ENCODE measurements at places on chromosomes 1 and 21.

- DNase-seq: no peak
These were observed 4.4 kb upstream of the MATN1 start for GRCh38 chr1:30727824-30728223.

DNA sequence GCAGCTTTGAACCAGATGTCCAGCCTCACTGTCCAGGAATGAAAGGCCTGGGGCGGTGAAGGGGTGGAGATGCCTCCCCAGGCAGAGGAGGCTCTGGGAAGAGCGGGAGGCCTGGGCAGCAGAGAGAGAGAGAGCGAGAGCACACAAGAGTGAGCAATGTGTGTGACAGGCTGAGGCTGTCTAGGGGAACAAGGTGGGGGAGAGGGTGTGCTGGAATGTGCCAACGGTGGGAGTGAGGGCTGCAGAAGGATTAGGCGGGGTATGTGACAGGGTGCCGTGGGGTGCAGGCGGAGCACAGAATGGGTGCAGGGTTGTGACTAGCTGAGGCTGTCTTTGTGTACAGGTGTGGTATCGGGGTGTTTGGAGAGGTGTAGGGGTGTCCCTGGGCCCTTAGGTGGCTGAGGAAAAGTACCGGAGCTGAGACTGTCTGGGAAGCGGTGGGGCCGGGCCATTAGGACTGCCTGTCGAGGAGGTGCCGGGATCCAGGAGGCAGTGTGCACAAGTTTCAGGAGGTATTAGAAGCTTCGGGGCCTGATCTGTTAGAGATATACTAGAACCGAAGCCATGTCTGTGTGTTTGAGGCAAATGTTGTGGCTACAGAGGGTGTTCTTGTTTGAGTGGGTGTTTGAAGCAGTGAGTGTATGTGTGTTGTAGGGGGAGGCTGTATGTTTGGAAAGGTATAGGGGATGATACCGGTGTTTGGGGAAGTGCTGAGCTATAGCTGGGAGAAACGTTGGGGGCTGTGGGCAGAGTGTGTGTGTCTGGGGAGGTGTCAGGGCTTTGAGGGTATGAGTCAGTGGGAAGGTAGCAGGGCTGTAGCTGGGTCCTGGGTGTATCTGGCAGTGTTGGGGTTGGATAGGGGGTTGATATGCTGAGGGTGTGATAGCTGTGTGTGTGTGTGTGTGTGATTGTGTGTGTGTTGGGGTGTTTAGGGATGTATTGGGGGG is 9.1 kb downstream of the AHDC1 start:
- DNase-seq: no peak

- DNase-seq: no peak
These were observed 167.3 kb downstream of the PBX1 start for GRCh38 chr1:164726235-164726634.

GRCh38 chr1:186482661-186483255 is 21.8 kb upstream of the PDC start:
- DNase-seq: no peak

- no peak for DNase-seq
These were observed 143.1 kb downstream of the PLPP3 start for GRCh38 chr1:56436296-56436695.

GRCh38 chr1:175388285-175388684 is 195.7 kb upstream of the KIAA0040 start:
- DNase-seq: no peak

- no peak for DNase-seq
These were observed 652.5 kb downstream of the AMY1C start for GRCh38 chr1:104402178-104402577.

- DNase-seq: no peak
These were observed 559 bp downstream of the SERTAD4 start for GRCh38 chr1:210233216-210233494.

GRCh38 chr21:40668555-40669275 is 178.2 kb downstream of the DSCAM start:
- DNase-seq: no peak

GRCh38 chr1:14136152-14136763 is 436.3 kb downstream of the PRDM2 start:
- no peak for DNase-seq

DNA sequence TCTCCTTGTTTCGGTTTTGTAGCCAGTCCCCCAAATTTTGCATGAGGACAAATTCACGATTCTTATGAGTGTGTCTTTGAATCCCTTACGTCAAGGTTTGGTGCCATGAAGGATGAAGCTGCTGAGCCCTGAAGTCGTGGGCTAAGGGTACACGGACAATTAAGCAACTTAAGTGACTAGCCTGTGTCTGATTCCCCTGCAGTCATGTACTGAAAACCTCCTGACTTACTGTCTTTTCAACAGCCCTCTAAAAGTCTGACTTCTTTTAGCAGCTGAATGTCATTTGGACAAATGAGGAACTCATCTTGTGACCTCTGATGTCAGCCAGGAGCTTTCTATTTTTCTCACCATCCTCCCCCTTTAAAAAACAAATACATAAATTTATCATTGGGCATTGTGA is 27.1 kb upstream of the C1orf105 start:
- no peak for DNase-seq

DNA sequence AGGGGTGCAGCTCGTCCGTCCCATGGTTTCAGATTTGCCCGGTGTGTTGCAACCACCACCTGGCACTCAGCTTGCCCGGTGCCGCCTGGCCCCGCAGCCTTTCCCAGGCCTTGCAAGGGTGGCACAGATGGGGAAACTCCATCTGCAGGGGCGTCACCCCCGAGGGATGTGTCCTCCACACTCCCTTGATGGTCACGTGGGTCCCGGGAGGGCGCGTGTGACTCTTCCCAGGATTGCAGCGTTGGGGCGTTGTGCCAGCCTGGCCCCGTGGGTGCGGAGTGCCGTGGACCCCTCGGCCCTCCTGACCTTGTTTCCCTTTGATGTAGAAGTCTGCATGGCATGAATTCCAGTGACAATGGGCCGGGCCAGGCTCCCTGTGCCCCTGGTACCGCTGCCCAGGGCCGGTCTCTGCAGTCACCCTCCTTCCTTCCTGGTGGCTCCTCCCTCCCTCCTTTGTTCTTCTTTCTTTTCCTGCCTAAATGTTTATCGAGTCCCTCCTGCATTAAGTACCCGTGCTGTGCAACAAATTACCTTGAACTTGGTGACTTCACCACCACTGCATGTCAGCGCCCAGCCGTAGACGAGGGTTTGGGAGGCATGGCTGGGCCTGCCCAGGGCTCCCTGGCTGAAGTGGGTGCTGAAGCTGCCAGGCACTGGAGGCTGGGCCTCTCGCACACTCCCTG is 22.9 kb downstream of the RRP1 start:
- DNase-seq: no peak

GRCh38 chr1:66397192-66397591 is 136.8 kb upstream of the SGIP1 start:
- DNase-seq: no peak

DNA sequence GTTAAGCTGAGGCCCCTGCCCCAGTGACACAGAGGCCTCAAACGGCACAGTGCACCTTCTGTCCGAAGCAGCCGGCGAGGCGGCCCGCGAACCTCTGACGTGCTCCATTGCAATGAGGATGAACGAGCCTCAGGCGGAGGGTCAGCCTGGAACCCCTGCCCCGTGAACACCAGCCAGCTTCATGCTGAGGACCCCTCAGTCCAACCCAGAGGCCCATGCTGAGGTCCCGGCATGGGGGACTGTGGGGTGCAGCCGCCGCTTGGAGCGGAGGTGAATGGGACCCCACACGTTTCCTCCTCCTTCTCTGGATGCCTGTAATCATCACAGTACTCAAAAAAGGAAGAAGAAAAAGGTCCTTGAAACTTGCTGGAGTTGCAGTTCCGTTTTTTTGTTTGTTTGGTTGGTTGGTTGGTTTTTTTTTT is 62.1 kb downstream of the PRKCZ start:
- no peak for DNase-seq

GRCh38 chr1:226704169-226704937 is 34.7 kb downstream of the ITPKB start:
- no peak for DNase-seq

- no peak for DNase-seq
These were observed 30.5 kb downstream of the SLC9C2 start for GRCh38 chr1:173572201-173572873.

- no peak for DNase-seq
These were observed 604.8 kb upstream of the ADAMTS5 start for GRCh38 chr21:27571706-27572105.

- no peak for DNase-seq
These were observed 319.4 kb downstream of the KCNH1 start for GRCh38 chr1:210814382-210815123.

DNA sequence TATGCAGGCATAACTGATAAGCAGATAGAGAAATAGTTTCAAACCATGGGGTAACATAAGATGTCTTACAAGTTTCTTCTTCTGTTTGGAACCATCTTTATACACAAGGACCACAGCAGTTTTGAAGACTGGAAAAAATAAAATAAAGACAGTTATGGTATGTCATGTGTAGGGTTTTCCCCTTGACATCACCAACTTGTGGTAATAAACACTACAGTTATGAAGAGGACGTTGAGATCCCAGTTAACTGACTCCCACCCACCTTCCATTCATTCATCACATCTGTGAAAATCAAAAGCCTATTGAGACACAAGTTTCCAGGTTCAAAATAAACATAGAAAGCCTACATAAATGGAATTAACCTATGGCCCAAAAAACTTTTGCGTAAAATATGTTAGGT is 92.5 kb upstream of the KRTAP19-8 start:
- DNase-seq: no peak

DNA sequence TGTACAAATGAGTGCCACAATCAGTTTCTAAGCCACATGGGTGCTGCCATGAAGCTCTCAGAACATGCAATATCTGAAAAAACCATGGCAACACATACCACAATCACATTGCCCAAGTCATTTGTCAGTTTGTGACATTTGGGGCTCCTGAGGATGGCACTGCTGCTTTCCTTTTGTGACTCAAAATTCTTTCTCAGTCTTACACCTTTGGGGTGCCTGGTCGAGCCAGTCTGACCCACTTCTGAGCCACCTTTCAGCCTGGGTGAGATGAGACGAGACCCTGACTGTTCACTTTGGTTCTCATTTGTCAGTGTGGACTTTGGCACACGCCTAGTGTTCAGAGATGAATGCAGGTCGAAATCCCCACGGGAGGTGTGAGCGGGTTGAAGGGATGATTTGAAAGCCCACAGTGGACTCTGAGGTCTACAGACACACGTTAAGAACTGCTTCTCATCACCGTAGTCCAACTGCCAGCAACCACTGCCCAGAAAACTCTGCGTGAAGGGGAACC is 8.0 kb downstream of the BATF3 start:
- no peak for DNase-seq

- no peak for DNase-seq
These were observed 919 bp downstream of the MCL1 start for GRCh38 chr1:150578272-150579109.

DNA sequence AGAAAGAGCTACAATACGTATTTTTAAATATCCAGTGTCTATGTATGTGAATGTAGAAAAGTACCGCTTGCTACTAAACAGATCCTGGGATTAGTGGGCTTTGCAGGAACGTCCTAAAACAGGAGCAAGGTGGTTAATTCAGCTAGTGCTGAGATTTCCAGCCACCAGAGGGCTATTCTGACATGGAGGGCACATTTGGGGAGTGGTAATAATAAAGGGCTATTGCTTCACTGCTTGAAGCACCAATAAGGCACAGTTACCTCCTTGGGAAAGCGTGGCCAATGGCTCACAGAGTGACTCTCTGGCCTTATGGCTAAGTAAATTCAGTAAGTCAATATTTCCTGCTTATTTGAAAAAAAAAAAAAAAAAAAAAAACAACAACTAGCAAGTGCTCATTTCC is 152.4 kb downstream of the GABPA start:
- DNase-seq: no peak

DNA sequence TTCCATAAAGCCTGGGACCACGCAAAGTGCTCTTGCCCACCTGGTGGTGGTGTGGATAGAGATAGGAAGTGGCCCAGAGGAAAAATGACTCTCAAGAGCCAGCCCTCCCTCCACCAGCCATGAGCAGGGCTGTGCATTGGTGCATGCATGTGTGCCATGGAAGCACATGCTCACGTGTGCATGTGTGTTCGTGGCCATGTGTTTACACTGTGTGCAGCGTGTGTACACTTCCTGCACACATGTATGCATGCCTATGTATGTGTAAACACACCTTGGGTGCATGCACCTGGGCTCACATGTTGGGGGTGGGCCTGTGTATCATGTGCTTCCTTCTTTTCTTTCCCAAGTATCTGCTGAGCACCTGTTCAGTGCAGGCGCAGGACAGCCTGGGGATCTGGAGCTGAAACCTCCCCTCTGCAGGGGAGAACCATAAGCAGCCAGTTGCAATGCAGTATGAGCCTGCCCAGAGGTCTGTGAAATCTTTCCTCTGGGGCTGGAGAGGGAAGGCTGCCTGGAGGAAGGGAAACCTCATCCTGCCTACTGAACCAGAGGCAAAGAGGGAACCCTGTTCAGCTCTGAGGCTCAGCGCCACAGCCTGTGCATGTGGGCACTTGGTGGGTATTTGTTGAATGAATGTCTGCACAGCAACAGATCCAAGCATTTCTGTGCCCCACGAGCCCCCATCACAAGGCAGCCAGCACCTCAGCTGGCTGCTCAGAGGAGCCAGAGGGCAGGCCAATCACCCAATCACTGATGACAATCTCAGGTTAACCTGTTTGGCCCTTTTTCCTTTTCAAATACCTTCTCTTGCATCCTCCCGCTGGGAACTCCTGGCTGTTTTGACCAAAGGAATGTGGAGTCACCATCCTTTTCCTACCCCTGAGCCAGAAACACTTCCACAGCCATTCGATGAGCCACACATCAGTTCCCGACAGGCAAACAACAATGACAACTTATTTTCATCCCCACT is 327.0 kb downstream of the NPHP4 start:
- DNase-seq: no peak

- no peak for DNase-seq
These were observed 32.9 kb downstream of the PHC2 start for GRCh38 chr1:33397994-33398393.

DNA sequence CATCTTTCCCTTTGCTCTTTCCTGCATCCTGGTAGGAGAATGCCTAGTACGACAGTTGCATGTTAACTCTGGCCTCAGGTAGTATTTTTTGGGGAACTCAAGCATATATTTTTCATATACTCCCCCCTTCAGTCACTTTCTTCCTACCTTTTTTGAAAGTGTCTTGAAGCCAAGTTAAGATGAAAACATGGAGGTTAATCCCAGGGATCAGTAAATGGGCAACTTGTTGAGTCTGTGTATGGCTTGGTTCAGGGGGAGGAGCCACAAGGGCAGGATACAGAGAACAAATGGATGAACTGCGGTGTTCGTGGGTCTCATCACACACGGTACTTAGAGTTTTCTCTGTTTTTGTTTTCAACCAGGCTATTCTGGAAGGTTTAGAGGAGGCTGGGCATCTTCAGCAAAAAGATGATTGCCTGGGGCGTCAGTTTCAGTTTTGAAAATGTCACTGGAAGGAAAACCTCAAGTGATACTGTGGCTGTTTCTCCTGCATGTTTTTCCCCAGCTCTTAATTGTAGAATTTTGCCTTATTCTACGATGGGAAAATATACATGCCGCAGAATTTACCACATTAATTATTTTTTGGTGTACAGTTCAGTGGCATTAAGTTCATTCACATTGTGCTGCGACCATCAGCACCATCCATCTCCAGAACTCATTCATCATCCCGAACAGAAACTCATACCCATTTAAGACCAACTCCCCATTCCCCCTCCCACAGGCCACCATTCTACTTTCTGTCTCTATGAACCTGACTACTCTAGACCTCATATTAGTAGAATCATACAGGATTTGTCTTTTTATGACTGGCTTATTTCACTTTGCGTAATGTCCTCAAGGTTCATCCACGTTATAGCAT is 71.5 kb downstream of the MAP10 start:
- DNase-seq: no peak
